ENCODE measurements at places on chromosomes 5 and 9. TPM values are rescaled to one million over a fixed set of nuclear protein-coding genes. Genes with fewer than 3 reads are reported as not detected.

DNA sequence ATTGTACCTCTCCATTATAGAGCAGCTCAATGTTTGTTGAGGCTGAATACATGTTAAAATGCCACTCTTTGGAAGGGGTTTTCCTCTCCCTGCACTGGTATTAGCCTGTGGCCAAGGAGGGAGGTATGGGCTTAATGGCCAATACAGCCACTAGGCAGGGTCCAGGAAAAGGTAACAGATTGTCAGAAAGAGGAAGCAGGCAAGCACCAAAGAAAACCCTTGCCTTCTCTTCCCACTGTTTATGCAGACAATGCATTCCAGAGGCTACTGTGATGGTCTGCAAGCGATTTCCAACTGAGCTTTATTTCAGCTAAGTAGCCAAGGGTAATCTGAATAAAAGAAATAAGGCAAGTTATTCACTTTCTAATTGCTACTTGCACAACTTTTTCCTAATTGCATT, 95.3 kb upstream of the SLC27A6 start:
- DNase-seq = no peak

DNA sequence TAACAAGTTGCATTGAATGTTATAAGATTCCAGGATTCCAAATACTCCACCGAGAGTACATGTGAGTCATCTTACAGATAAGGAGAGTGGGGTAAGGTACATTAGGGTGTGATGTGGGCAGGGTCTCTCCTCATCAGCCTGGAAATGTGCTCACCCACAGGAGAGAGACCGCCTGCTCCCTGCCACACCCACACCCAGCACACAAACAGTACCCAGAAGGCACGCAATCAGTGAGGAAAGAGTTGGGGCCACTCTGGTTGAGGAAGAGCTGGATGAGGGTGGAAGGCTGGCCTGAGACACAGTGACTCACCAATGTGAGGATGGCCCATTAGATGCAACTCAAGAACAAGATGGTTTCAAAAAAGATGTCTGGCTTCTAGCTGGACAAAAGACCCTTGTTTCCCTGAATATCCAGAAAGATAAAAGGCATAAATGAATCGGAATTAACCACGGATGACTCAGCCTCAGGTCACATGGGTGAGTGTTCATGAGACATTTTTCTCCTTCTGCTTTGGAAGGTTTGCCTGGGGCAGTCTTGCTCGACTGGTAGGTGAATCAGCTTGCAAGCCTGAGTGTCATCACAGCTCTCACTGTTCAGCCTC, 51.1 kb upstream of the LHFPL2 start:
- DNase-seq = peak; percentile 95

DNA sequence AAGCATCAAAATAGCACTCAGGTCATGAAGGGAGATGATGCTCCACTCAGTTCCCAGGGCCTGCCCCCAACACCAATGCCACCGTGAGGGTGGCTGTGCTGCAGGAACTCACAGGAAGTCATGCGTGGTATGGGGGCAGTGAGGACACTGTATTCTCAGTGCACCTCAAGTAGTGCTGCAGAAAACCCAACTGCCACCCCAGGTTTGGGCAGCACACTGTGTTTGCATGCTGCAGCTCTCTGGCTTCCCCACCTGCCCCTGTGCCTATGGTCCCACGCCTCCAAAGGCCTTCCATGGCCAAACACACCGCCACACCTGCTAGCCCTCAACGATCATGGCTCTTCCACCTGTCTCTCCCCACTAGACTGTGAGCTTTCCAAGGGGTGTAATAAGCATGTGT, 14.3 kb downstream of the LHFPL2 start:
- DNase-seq = no peak

- DNase-seq = no peak
Measured at GRCh38 chr9:9341203-9341602, 1271.6 kb downstream of the PTPRD start.

DNA sequence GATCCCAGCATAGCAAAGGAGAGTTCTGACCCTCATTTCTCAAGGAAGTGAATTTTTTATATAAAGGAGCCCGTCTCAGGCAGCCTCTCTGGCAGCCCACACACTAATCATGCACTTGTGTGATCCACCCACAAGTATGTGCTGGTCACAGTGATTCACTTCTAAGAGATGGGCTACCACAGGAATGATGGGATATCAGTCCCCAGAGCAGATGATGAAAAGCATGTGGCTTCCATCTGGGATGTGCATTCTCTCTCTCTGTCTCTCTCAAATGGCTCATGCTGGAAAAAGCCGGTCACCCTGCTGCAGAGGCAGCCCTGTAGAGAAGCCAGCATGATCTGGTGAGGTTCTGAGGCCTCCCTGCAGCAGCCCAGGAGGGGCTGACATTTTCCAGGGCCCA, 74.2 kb upstream of the ADCY2 start:
- no peak for DNase-seq

- peak; percentile 81 for DNase-seq
Measured at GRCh38 chr5:179275941-179276837, 69.1 kb downstream of the ADAMTS2 start.

GRCh38 chr9:136882109-136882946, 4.0 kb upstream of the TRAF2 start:
- peak; percentile 43 for DNase-seq

DNA sequence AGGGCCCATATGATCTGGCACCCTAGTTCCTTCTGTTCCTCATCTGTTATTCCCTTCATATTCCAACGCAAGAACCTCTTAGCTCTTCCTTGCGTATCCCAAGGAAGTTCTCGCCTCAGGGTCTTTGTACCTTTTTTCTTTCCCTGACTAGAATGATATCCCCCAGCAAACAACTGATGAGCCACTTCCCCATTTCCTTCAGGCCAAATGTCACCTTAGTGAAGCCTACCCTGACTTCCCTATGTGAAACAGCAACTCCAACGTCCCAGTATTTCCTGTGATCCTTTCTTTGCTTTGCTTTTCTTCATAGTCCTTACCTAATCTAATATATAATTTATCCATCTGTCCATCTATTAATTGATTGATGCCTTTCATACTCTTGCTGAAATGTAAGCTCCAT, 47.9 kb downstream of the ERCC8 start:
- no peak for DNase-seq

- peak; percentile 9 for DNase-seq
Measured at GRCh38 chr5:163473635-163474243, 13.3 kb downstream of the HMMR start.

GRCh38 chr9:131402738-131403492, 9.0 kb downstream of the PRRC2B start:
- no peak for DNase-seq

DNA sequence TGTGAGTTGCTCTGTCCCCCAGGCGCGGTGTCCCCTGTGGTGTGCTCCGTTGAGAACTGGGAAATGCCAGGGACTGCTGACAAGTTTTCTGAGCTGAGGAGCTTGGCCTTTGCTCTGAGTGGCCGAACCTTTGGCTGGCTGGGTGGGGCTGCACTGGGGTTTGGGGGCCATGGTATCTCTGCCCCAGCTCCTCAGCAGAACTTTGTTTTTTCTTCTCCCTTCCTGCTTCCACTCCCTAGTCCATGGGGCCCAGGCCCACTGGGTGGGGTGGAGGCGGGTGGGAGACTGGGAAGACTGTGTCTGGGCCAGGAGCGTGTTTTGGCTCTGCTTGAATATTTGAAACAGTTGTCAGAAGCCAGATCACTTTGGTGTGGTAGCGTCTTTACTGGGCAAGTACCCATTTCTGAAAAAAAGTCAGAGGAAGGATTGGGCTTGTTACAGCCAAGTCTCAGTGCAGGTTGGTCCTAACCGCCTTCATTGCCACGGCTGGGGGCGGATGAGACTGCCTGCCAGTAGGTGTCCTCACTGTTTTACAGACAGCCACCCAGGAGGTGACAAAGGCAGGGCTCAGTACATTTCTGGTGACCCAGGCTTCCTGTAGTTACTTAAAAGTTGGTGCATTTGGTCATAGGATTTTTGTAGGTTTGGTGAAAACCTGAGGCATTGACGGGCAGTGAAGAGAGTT, 92.7 kb downstream of the DAB2IP start:
- DNase-seq = no peak

- no peak for DNase-seq
Measured at GRCh38 chr9:88579050-88579715, 44.2 kb downstream of the NXNL2 start.

GRCh38 chr9:23341346-23341745, 484.7 kb downstream of the ELAVL2 start:
- DNase-seq = no peak

GRCh38 chr5:178788381-178789085, 58.1 kb upstream of the ZNF354A start:
- no peak for DNase-seq

DNA sequence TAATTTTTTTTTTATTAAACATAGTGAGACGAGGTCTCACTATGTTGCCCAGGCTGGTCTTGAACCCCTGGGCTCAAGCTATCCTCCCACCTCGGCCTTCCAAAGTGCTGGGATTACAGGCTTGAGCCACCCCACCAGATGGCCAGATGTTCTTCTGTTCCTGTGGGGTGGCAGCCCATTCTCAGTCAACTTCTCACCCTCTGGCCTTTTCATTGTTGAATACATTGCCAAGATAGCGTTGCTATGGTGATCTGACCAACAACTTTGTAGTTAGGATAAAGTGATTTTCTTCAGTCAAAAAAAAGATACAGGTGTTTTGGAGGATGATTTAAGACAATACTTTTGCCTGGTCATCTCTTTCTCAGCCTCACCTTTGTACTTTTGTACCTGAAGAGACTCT, 109.1 kb downstream of the EGFLAM start:
- DNase-seq = no peak

- no peak for DNase-seq
Measured at GRCh38 chr5:32713770-32714381, 2.8 kb downstream of the NPR3 start.

- no peak for DNase-seq
Measured at GRCh38 chr5:93884254-93884653, 142.9 kb upstream of the POU5F2 start.

- DNase-seq = no peak
Measured at GRCh38 chr5:106408570-106408969, 1262.2 kb downstream of the EFNA5 start.

- no peak for DNase-seq
Measured at GRCh38 chr9:93658184-93658925, 82.0 kb downstream of the PHF2 start.

- no peak for DNase-seq
Measured at GRCh38 chr9:122810306-122810946, 10.5 kb downstream of the OR1K1 start.

DNA sequence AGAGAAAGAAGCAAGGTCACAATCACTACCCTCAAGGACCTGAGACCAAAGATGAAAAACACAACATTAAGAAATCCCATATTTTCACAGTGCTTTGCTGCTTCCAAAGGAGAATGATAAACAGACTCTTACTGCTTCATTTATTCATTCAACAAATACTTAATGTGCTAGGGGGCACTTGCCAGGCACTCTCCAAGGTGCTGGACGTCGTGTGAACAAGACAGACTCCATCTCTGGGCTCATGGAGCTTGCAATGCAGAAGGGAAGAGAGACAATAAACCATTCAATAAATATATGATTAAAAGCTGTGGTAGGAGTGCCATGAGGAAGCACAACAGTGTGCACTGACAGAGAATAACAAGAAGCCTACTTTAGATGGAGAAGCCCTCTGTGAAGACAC, 327.7 kb downstream of the CDK5RAP2 start:
- no peak for DNase-seq

DNA sequence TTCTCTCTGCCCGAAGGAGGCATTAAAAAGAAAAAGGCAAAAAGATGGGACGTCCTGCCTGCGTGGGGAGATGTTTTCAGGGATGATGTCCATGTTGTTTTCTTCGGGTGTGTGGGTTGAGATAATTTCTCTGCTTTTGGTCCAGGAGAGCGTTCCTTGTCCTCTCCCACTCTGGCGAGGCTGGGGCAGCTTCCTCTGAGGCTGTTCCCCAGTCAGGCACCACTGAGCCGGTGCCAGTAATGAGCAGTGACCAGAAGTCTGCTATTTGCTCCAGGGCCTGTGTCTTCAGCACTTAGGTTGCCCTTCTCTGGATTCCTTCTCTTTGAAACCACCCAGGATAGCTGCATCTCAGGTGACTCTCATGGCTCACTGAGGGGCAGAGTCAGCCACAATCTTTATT, 71.5 kb downstream of the ACER2 start:
- DNase-seq = no peak

DNA sequence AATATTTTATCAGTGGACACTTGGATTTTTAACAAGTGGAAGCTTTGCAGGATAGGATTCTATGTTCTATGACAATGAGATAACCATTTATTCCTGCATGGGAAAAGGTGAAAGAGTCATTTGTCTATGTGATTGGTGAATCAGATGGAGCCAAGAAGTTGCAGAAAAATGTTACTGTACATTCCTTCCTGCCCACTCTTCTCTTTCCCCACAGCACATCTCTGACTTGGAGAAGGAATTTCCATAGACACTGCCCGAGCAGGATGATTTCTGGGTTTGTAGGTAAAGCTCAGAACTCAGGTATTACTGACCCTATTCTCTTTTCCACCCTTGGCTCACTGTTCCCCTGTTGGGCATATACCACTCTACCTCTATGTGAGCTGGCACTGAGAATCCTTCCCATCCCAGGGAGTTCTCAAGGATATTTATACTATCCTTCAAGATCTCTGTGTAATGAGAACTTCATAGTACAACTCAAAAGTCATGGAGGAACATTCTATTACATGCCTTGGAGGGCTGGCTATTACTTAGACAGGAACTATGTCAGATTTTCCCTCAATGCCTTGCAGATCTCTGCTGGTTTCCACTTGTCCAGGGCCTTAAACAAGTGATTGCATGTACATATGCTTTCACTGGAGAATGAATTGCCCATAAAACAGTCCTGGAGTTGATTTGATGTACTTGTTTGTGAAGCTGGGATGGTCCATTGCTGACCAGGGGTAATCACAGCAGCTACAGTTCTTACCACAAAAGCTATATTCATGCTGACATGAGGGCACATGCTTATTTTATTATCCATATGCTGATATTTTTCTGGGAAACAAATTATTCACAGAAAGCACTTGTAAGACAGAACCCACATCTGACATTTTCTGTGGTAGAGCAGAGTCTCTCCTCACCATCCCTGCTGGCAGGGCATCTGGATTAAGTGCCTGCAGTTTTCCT, 24.1 kb downstream of the SLC1A3 start:
- no peak for DNase-seq

DNA sequence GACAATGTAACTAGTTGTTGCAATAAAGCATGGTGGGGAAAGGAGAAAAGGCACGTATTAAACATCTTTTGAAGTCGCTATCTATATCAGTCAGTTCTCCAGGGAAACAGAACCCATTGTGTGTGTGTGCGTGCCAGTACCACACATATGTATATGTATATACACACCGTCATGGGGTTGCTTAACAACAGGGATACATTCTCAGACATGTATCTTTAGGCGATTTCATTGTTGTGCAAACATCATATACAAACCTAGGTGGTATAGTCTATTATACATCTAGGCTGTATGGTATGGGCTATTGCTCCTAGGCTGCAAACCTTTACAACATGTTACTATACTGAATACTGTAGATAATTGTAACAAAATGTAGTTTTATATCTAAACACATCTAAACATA, 2.3 kb downstream of the CDKN2B-AS1 start:
- no peak for DNase-seq

RNF14 gene
- total RNA-seq = 58.4 TPM

ARL10 gene
- 3.4 TPM for total RNA-seq

SH2D3C gene
- not detected for total RNA-seq

PCDH12 gene
- under 0.01 TPM for total RNA-seq

MYOZ3 gene
- total RNA-seq = 2.2 TPM

ZDHHC12 gene
- 106 TPM for total RNA-seq

POU5F2 gene
- total RNA-seq = 0.07 TPM

PCDHGA1 gene
- 0.75 TPM for total RNA-seq

FGF18 gene
- not detected for total RNA-seq

ELL2 gene
- 32.0 TPM for total RNA-seq
